ENCODE measurements at places on chromosomes 7 and 10.

DNA sequence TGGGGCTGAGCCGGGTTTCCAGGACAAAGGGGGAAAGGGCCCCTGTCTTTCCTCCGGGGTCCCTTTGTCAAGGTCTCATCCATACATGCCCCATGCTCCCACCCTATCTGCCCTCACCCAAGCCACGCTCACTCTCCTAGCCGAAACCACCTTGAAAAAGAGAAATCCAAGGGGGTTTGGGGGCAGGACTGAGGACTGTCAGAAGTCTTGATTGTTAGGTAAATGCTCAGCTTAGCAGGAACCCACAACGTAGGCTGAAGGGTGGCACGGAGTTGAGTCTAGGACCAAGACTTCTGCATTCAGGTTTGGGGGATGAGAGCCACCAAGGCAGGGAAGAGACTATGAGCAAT lies 719 bp upstream of the PGAM2 start:
- no peak for DNase-seq
- no peaks in the 10 kb centered on the region for H3K27me3 ChIP-seq
- H3K4me3 ChIP-seq = no peak overlapping the region
- H3K4me1 ChIP-seq = no peaks in the 10 kb centered on the region

DNA sequence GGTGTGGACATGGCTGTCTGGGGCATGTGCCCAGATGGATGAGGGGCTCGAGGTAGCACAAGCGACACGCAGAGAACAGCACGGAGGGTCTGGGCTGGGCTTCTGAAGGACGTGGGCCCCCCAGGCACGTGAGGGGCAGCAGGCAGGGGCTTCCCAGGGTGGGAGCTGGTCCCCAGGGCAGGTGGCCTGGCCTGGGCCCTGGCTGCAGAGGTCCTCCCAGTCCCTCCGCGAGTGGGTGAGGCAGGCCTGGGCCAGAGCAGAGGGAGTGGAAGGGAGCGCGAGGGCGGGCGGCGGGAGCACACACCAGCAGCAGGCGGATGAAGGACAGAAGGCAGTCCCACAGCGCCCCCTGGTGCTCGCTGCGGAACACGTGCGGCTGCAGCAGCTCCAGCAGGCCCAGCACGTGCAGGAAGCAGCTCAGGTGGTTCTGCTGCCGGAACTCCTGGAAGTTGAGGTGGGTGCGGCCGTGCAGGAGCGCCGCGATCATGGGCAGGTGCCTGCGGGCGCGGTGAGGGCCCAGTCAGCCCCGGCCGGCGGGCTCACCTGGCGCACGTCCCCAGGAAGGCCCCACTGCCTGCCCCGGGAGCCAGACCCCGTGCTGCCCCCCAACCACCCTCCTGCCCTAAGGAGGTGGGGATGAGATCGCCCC lies 14.7 kb upstream of the MICALL2 start:
- H3K27ac ChIP-seq = peak overlapping the region; percentile 56
- peak; percentile 93 for DNase-seq
- no peaks in the 10 kb centered on the region for H3K27me3 ChIP-seq
- H3K4me3 ChIP-seq = no peak overlapping the region

- H3K36me3 ChIP-seq = no peaks in the 10 kb centered on the region
- no peak overlapping the region for H3K27ac ChIP-seq
- H3K4me3 ChIP-seq = no peak overlapping the region
- DNase-seq = no peak
Measured at GRCh38 chr7:119105381-119105780, 880.9 kb downstream of the ANKRD7 start.

GRCh38 chr7:51160990-51161615 lies 155.5 kb downstream of the COBL start:
- no peak overlapping the region for H3K27ac ChIP-seq
- H3K27me3 ChIP-seq = no peaks in the 10 kb centered on the region
- no peaks in the 10 kb centered on the region for H3K4me1 ChIP-seq
- H3K36me3 ChIP-seq = peaks cover 3% of the 10 kb centered on the region

GRCh38 chr7:26381476-26382353 lies 90.1 kb downstream of the SNX10 start:
- no peak for DNase-seq
- no peaks in the 10 kb centered on the region for H3K4me1 ChIP-seq
- H3K27ac ChIP-seq = no peak overlapping the region
- H3K4me3 ChIP-seq = no peak overlapping the region
